Neural progenitor cell (in vitro differentiated cells): ENCODE measurements at places on chromosomes 12 and 14.

DNA sequence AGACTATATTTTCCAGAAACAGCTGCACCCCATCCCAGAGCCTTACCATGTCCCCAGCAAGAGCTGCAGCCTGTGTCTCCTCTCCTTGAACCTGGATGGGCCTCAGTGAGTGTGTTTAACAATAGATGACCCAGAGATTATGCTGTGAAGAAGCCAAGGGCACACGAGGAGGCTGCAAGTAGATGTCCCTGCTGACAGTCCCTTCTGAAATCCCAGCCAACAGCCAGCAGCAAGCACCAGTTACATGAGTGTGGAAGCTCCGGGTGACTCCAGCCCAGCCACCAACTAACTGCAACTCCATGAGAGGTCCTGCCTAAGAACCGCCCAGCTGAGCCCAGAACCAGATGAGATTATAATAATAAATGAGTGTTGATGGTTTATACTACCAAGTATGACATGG lies 191.7 kb downstream of the BCL11B start:
- no peak for DNase-seq

- DNase-seq: no peak
Observed at GRCh38 chr14:90034156-90034555, 27.6 kb upstream of the KCNK13 start.

DNA sequence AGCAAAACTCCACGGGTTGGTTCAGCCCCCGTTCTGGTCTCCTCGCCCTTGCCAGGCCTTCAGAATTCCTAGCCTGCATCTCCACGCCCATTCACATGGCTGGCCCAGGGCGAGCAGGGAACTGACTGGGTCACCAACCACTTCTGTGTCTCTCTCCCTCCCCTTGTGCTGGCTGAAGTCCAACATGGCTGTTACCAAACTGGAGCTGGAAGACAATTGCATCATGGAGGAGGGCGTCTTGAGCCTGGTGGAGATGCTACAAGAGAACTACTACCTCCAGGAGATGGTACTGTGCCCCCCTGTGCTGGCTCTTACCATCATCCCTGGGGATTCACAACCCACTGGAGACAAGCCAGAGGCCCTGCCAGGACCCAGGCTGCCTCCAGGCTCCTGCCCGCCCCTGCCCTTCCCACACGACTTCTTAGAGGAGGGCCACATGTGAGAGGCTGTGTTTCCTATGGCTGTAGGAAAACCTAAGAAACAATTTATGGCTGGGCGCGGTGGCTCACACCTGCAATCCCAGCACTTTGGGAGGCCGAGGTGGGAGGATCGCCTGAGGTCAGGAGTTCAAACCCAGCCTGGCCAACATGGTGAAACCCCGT lies 9.9 kb downstream of the LRRC74A start:
- DNase-seq: no peak

DNA sequence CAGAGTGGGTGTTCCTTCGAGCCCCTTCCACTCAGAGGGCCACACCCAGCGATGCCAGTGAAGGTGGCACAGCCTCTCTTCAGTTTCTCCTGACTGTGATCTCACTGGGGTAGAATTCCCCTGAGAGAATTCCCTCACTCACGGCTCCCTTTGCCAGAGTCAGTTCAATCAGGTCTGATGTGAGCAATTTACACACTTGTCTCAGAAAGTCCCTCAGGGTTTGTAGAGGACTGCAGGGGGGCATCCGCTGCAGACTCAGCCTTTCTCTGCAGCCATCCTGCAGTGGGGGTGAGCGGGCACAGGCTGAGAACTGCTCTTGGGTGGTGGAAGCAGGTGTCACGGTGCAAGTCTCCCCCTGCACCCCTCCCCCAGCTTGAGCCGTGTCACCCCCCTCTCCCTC lies 205.4 kb upstream of the PRMT8 start:
- no peak for DNase-seq

DNA sequence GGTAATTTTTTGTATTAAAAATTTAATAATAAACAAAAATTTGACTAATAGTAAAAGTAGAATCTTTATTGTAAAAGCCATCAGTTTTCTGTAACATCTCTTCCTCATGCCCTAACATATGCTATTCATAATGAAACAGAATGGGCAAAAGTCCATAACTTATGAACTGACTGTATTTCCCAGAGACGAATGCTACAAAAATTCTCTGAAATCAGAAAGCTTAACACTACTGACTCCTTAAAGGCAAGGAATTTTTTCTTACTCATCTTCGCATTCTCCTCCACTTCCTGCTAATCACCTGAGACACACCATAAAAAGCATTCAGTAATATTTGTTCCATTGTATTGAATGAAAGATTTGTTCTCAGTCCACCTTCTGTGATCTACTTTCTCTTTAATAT lies 17.6 kb downstream of the MON2 start:
- no peak for DNase-seq

DNA sequence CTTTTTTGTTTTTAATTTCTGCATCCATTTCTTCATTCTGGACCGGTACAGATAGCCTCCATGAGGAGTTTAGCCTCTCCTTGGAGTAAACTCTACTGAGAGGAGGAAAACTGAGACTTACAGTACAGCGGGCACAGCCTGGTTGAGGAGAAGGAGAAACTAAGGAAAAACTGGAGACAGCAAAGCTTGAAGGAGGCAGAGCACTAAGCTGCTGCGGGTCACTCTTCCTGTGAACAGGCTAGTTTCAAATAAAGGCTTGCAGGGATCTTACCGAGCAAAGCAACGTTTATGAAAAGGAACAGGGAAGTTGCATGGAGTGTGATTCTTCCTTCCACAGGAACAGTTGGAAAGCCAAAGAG lies 348 bp upstream of the SSTR1 start:
- DNase-seq: peak; percentile 10

DNA sequence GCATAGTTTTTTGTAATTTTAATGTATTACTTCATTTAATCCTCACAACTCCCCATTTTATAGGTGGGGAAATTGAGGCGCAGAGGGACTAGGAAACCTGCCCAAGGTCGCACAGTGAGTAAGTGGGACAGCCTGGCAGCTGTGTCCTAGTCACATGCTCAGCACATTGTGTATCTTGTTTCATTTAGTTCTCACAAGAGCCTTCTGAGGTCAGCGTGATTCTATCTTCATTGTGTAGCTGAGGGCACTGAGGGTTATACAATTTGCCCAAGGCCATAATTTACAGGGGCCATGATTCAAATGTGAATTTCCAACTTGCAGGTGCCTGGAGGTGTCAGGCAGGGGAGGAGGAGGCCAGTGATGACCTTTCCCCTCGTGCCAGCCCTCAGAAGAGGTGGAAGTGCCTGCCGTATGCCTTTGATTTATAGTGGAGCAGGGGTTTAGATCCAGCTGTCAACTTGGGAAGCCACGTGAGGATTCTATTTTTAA lies 30.3 kb upstream of the SMOC1 start:
- no peak for DNase-seq

GRCh38 chr12:52614381-52615207 lies 3.8 kb downstream of the KRT73 start:
- DNase-seq: no peak

- DNase-seq: no peak
Observed at GRCh38 chr12:19894050-19894449, 454.8 kb downstream of the AEBP2 start.

GRCh38 chr12:111428081-111428727 lies 22.5 kb downstream of the SH2B3 start:
- no peak for DNase-seq

- no peak for DNase-seq
Observed at GRCh38 chr12:115313929-115314328, 630.0 kb upstream of the TBX3 start.

DNA sequence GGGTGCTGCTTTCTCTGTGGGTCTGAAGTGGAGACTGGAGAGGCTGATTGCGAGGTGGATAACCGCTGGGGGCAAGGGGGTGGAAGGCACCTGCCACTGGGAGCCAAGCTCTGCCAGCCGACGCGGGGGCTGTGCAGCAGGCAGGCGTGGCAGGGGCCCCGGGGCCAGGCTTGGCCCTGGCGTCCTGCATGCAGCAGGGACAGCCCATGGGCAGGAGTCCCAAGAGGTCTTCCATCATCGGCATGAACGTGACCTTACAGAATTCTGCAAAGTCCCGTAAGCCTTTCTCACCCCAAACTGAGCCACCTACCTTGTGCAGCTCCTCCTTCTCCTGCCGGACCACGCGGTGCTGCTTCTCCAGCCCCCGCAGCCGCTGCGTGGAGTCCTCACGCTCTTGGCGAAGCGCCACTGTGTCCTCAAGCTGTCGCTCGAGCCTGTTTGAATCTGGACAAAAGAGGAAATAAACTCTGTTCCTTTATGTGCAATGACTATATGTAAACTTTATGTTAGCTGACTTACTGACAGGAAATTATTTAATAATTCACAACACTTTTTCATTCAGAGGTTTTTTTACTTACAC lies 51.3 kb downstream of the AMN start:
- no peak for DNase-seq

- DNase-seq: no peak
Observed at GRCh38 chr14:26199096-26199495, 398.7 kb downstream of the NOVA1 start.

DNA sequence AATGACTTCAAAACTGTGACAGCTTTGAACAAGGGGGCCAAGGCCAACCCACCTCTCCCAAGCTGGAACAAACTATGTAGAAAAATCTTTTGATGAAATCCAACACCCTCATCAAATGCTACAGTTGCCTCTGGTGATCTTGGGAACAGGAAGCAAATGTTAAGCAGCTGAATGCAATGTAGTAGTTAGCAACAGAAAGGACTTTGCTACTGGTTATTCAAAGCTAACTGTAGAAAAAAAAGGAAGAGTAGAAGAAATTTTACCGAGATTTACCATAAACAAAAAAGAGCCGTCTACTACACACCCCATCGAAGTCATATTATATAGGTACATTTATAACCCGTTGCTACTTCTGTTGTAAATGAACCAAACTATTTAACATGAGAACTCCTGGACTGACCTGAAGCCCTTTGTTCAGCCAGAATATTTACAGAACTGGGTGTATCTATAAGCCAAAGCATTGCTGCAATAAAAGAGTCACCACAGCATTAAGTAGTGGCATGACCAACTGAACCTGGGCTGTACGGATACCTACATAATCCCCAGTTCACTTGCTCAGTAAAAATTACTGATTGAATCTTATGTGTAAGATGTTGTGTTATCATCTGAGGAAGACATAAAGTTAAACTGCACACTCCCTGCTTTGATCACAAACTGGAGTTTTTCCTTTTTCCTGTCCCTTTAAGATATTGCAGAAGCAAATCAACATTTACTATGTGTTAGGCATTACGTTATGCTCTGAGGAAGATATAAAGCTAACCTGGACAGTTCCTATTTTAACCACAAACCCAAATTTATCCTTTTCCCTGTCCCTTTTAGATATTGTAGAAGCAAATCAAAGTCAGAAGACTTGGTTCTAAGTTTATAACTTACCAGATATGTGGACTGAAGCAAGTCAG lies 25.1 kb downstream of the SYNJ2BP start:
- no peak for DNase-seq

DNA sequence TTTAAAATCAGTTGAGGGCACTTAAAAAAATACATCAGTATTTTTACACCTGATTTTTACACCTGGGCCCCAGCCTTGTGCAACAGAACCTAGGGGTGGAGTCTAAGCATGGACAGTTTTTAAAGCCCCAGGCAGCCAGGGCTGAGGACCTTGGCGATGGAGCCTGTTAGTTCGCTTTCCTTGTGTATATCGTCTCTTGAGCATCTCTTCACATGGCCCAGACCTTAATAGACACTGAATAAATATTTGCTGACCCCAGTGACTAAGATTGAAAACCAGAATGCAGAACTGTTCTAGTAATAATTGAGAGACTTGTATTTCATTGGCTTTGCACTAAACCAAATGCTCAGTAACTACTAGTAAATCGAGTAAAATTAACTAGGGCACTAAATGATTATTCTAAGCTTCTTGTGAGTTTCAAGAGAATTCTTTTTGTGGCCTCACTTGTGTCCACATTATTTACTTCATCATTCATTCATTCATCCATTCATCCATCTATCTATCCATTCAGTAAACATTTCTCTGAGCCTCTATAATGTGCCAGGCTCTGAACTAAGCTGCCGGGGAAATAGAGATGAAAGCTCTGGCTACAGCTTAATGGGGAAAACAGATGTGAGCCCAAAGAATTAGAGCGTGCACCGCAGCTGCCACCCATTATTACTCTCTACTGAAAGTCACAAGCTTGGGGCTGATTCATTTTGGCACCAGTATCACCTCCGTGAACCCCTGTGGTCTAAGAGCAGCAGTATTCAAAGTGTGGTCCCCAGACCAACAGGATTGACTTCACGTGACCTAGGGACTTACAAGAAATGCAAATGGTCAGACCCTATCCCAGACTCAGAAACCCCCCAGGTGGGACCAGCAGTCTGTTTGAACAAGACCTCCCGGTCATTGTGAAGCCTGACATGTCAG lies 30.7 kb upstream of the BCL7A start:
- DNase-seq: no peak

- no peak for DNase-seq
Observed at GRCh38 chr14:32368107-32368506, 39.0 kb downstream of the AKAP6 start.

DNA sequence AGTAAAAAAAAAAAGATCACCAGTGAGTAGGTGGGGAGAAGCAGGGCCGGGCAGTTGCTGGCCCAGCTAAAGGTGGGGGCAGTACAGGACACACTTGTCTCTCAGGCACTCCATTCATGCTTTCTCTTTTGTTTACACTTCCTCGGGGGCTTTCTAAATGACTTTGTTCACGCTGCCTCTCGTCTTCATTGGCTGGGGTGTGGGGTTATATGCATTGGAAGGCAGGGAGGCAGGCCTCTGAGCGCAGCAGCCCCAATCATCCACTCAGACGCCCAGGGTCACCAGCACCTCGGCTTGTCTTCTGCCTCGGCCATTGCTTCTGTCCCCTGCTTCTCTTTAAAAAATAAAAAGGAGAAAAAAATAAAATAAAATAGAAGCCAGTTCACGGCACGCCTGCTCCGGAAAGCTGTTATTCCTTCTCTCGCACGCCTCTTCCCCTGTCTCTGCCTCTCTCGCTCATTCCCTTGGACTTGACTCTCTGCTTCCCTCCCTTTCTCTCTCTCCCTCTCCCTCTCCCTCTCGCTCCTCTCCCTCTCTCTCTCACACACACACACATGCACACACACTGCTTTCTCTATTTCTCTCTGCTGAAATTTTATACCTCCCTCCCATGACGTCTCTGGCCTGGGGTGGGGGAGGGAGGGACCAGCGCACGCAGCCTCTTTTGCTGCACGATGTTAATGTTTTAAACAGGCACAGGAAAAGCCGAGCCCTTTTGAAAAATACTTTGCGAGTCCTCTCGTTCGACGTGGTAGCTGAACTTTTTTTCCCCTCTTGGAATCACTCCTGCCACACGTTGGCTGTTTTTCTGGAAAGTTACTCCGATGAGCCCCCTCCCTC lies at the start of gene TGFB3:
Gene TGFB3 (minus strand): TSS at position 570 of the 840 bp plus-strand sequence. CDS start 1,102 bp downstream, outside the sequence.
- DNase-seq: peak; percentile 55

GRCh38 chr12:77687321-77687720 lies 143.4 kb upstream of the NAV3 start:
- DNase-seq: no peak

- no peak for DNase-seq
Observed at GRCh38 chr12:96241846-96242256, 47.7 kb downstream of the ELK3 start.

DNA sequence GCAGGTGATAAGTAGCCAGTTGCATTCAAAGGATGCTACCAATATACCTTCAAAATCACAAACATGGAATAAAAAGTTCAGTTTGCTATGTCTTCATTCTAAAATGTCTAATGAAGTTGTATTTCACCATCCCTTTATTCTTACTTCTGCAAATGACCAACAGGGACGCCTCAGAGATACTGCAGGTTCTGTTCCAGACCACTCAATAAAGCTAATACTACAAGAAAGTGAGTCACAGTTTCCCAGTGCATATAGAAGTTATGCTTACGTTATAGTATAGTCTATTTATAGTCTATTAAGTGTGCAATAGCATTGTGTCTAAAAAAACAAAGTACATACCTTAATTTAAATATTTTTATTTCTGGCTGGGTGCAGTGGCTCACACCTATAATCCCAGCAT lies 29.3 kb upstream of the EIF5 start:
- DNase-seq: no peak
